ENCODE measurements at places on chromosomes 2 and 18. TPM values are rescaled to one million over a fixed set of nuclear protein-coding genes. Genes with fewer than 3 reads are reported as not detected.

CFAP221 gene
- total RNA-seq: not detected

FAM124B gene
- total RNA-seq: 5.2 TPM

C2orf15 gene
- total RNA-seq: 2.0 TPM

KCNK3 gene
- total RNA-seq: not detected

HIBCH gene
- total RNA-seq: 21.0 TPM

CHRNA1 gene
- 0.25 TPM for total RNA-seq

STPG4 gene
- 0.32 TPM for total RNA-seq

DSC3 gene
- not detected for total RNA-seq

MATN3 gene
- total RNA-seq: not detected

FAM228A gene
- not detected for total RNA-seq

PSD4 gene
- 124 TPM for total RNA-seq

BUB1 gene
- 11.7 TPM for total RNA-seq

CRACDL gene
- 0.10 TPM for total RNA-seq

Measured in CD4-positive, CD25-positive, alpha-beta regulatory T cell (primary cell).